ENCODE measurements at places on chromosomes 12 and 14.

- DNase-seq = no peak
These were observed 14.4 kb upstream of the VRTN start for GRCh38 chr14:74333909-74334308.

GRCh38 chr12:123270214-123271000 lies 1.2 kb downstream of the CDK2AP1 start:
- DNase-seq = peak; percentile 23

GRCh38 chr12:70962226-70962794 lies 41.8 kb upstream of the PTPRR start:
- DNase-seq = no peak

DNA sequence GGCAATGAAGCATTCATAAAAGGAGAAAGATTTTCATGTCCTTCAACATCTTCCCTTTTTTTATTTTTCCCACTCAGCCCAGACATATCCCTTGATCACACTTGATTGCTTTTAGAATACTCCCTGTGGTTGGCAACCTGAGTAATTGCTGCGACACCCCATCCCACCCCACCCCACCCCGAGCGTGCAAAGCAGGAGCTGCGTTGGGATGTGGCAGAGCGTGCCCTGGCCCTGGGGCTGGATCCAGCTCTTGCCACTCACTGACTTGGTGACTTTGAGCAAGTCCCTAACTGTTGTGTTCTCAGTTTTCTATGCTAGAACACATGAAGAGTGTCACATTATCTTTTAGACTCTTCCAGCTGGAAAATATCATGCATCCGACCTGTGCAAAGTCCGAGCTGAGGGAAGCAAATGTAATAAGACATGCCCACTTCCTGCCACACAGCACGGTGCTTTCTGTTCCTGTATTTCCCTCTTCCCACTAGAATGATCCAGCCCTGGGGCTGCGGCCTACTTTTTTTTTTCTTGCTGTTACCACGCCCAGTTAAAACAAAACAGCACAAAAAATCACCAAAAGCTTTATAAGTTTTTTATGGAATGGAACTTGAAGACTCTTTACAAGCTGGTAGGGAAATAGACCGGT lies 4.0 kb downstream of the ASCL4 start:
- DNase-seq = no peak

DNA sequence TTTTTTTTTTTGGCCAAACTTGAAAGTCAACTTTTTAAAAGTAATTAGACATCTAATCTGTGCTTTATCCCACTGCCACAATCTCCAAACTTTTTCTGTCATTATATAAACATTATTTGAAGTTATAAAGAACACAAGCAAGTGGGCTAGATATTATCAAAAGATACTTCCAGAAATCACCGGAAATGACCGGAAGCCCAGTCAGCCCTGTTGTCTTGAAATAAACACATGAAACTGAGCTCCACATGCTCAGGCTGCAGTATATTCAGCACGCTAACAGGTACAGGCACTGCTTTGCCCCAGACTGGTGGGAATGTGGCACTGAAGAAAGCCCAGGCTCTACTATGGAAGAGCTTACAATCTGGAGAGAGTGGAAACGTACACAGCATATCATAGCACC lies 158.9 kb upstream of the PLEKHG7 start:
- no peak for DNase-seq

- DNase-seq = no peak
These were observed 597.5 kb upstream of the LMO3 start for GRCh38 chr12:17203497-17203896.

DNA sequence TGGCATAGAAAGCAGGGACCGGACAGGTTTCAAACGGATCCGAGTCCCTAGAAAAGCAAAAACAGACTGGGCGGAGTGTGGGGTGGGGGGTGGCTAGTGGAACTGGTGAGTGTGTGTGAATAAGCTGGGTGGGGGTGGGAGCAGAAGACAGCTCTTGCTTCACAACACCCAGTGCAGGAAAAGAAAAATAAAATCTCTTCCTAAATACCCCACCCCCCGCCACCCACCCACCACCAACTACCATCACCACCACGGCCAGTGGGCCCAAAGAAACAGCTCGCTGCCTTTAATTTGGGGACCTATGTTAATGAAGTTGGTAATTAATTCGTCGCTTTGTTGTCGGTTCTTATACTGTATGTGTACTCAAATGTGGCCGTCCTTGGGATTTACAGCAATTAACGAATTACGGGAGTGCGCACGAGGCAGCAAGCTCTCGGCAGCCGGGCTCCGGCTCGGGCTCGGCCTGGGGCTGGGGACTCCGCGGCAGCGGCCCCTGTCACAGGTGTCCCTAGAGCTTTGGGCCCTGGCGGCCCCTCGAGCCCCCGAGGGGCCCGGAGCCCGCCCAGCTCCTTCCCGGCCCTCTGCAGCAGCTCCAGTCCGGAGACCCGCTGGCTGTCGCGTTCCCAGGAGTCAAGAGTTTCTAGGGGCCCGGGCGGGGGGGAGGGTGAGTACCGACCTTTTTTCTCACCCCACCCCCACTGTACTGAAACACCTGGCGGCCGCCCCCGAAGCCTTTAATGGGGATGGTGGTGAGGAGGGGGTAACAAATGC lies 1.5 kb upstream of the OTX2 start:
- no peak for DNase-seq

DNA sequence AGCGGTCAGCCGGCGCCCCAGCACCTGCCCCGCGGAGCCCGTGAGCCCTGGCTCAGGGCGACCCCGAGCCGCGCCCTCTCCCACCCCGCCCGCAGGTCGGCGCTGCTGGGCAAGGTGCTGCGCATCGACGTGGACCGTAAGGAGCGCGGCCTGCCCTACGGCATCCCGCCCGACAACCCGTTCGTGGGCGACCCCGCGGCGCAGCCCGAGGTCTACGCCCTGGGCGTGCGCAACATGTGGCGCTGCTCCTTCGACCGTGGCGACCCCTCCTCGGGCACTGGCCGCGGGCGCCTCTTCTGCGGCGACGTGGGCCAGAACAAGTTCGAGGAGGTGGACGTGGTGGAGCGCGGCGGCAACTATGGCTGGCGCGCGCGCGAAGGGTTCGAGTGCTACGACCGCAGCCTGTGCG lies 14.4 kb downstream of the HHIPL1 start:
- no peak for DNase-seq

DNA sequence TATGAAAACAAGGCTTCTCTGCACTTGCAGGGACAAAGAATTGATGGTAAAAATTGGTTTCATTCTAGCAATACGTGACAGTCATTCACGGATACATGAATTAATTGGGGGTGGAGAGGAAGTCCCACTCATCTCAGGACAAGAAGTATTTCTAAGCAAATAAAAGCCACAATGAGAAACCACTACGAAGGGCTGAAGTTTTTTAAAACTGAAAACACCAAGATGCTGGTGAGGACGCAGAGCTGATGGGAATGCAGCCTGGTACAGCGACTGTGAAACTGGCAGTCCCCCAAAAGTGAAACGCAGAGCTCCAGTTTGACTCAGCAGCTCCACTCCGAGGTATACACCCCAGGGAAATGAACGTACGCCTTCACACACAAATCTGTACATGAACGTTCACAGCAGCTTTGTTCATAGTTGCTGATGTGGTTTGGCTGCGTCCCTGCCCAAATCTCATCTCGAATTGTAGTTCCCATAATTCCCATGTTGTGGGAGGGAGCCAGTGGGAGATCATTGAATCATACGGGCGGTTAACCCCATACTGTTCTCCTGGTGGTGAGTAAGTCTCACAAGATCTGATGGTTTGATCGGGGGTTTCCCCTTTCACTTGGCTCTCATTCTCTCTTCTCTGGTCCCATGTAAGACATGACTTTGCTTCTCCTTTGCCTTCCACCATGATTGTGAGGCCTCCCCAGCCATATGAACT lies 89.0 kb downstream of the SCARB1 start:
- DNase-seq = peak; percentile 98

DNA sequence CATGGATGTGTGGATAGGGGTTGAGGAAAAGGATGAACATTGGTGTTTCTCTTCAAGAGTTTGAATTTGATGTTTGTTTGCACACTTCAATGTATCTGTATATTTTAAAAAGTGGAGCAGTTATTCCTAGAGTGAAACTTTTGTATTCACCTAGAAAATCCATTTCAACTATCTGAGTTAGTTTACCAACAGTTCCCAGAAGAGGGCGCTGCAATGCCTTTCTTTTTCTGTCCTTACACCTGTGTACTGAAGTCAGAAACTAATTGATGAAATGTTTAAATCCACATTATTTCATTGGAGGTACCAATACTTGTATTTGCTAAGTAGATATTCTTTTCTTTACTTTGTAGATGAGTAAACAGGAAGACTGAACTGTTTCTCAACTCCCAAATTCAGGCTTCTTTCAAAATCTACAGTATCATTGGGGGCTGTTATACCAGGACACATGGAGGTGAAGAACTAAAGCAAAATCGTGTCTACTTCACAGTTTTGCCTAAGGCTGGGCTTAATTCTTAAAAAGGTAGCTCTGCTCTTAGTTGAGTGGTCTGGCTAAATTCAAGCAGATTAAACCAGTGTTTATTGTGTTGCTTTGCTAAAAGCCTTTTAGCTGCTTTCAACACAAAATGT lies 26.6 kb upstream of the KLRB1 start:
- peak; percentile 77 for DNase-seq

GRCh38 chr12:65055859-65056258 lies 65.2 kb downstream of the WIF1 start:
- no peak for DNase-seq

- DNase-seq = no peak
These were observed 36.0 kb downstream of the SPTLC2 start for GRCh38 chr14:77580477-77580876.

DNA sequence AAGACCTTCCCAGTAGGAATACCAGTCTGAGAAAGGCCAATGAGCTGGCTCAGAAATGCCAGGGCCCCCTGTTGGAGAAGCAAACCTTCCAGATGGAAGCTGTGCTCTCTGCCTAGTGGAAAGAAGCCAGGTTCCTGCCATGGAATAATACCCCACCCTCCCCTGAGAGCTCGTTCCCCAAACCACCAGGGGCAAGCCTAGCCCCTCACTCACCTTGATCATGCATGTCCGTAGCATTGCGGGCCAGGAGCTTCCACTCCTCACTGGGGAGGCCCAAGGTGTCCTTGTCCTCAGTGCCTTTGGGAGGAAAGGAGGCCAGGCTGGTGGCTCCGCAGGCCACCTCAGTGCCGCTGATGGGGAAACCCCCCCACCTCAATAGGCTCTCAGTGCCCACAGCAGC lies 20.1 kb downstream of the AHSA1 start:
- no peak for DNase-seq

DNA sequence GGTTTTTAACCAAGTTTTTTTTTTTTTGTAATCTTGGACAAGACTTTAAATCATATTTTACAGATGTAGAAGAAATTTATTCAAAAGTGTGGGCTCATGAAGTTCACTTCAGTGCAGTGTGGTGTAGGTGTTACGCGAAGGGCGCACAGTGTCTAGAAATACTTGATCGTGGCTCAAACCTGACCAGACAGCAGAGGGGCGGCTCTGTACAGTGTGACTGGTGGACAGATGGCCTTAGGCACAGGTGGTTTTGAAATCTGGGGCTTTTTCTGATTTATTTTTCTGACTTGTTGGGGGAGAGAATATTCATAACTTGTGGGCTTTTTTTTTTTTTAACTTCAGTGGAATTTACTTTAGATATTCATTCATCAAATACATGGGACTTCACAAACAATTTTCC lies 179.2 kb downstream of the PELI2 start:
- DNase-seq = no peak

DNA sequence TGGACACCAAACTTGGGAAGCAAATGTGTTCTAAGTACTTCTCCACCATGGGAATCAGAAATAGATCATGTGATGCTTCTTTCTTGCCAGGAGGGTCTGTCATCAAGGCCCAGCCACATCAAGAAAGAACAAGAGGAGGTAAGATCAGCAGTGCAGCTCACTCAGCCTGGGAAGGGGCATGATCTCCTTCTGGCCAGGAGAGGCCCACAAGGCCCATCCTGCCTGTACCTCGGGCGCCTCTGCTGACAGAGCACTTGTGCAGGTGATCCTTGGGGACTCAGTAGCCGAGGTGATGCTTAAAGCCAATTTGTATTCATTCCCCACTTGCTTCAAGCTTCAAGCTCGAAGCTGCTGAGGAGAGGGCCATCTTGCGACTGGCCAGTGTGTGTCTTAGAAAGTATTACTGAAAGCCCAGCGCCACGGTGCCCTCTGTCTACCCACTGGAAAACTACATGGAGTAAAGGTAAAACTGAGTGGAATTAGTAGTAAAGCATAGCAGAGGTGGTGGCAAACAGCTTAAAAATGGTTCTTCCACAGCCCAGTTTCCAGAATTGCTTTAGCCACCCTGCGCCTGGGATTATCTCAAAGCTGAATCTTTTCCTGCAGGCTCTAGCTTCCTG lies 26.2 kb downstream of the RTRAF start:
- DNase-seq = peak; percentile 12

GRCh38 chr12:48281811-48282210 lies 68.9 kb downstream of the ZNF641 start:
- no peak for DNase-seq

GRCh38 chr12:128752386-128752785 lies 71.4 kb downstream of the SLC15A4 start:
- DNase-seq = no peak

- DNase-seq = no peak
These were observed 635.5 kb downstream of the KCNH5 start for GRCh38 chr14:62409626-62410300.

DNA sequence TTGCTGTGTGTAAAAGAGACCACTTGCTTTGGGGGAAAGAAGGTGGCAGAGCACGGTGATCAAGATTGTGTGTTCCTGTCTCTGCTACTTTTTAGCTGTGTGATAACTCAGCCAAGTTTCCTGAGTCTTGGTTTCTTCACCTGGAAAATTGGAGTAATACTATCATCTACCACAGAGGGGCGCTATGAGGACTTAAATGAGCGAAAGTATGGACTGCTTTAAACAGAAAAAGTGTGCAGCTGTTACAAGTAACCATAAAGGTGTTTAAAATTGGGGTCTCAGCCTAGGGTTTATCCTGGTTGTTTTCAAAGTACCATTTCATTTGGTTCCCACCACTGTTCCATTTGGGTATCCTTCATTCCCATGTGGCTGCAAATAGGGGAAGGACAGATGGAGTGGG lies 65.9 kb upstream of the WSCD2 start:
- DNase-seq = peak; percentile 18

- peak; percentile 59 for DNase-seq
These were observed at the start of gene FLVCR2 for GRCh38 chr14:75578102-75578785. Gene FLVCR2 (plus strand): TSS chr14:75578620. CDS start chr14:75578973, 353 bp downstream.

- no peak for DNase-seq
These were observed 36.2 kb downstream of the ANAPC7 start for GRCh38 chr12:110367181-110367864.

GRCh38 chr14:40072175-40072574 lies 639.9 kb upstream of the FBXO33 start:
- DNase-seq = no peak

DNA sequence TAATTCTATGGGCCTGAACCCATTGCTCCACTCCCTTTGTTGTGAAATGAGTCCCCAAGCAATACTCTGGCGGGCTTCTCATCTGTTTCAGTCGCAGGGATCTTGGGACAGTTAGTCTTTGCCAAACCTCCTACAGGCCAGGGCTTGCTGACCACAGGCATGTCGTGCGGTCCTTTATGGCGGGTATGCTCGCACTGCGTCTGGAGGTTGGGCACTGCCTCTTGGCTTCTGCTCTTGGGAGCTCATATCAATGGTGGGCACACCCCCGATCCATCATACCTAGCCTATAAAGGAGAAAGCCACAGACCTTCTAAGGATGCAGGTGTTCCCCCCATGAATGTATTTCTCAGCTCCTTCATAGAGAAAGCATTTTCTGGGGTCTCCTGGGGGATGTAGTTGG lies 99.3 kb downstream of the AACS start:
- no peak for DNase-seq

GRCh38 chr12:96425951-96426350 lies 25.7 kb upstream of the CDK17 start:
- peak; percentile 53 for DNase-seq

GRCh38 chr14:104105071-104105821 lies 19.7 kb downstream of the ASPG start:
- DNase-seq = no peak

Data from activated CD4-positive, alpha-beta T cell treated with anti-CD3 and anti-CD28 coated beads, Interleukin-10, Interleukin-2, amounts not matched to agents 100 ng/mL and 50 ng/mL, durations not matched to agents 16 hours and 8 hours (primary cell).